ENCODE measurements at places on chromosomes 7 and 10.

DNA sequence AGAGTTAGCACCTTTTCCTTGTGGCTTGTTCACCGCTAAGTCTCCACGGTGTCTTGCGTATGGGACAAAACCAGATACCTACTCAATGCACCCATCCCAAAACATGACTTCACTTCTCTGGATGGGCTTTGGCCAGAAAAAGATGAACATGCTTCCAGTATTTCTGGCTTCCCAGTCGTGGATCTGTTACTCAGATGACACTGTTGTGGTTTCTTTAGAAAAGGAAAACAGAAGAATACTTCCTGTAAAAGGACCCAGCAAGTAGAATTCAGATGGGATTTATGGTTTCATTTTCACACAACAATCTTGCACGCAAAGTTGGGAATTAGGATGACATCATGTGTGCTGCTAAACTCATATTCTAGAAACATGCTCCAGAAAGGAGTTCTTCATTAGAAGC lies 216.7 kb downstream of the ADAM12 start:
- peak; percentile 96 for DNase-seq

- DNase-seq: peak; percentile 65
Observed at GRCh38 chr7:74002474-74003017, 25.4 kb upstream of the ELN start.

DNA sequence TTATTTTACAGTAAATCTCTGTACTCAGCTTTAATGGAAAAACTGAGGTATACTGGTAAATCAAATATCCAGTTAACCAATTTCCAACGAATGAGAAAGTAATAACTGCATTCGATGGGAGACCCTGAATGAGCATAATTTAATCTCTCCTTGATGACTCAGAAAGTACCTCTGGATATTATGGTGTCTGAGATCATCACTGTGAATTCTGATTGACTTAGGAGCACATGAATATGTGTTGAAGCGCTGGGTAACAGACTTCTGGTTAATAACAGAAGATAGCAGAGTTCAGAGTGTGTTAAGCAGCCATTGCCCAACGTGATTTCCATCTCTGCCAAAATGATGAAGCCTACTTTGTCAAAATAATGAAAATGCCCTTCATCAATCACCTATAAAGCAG lies 116.6 kb downstream of the NRP1 start:
- no peak for DNase-seq

DNA sequence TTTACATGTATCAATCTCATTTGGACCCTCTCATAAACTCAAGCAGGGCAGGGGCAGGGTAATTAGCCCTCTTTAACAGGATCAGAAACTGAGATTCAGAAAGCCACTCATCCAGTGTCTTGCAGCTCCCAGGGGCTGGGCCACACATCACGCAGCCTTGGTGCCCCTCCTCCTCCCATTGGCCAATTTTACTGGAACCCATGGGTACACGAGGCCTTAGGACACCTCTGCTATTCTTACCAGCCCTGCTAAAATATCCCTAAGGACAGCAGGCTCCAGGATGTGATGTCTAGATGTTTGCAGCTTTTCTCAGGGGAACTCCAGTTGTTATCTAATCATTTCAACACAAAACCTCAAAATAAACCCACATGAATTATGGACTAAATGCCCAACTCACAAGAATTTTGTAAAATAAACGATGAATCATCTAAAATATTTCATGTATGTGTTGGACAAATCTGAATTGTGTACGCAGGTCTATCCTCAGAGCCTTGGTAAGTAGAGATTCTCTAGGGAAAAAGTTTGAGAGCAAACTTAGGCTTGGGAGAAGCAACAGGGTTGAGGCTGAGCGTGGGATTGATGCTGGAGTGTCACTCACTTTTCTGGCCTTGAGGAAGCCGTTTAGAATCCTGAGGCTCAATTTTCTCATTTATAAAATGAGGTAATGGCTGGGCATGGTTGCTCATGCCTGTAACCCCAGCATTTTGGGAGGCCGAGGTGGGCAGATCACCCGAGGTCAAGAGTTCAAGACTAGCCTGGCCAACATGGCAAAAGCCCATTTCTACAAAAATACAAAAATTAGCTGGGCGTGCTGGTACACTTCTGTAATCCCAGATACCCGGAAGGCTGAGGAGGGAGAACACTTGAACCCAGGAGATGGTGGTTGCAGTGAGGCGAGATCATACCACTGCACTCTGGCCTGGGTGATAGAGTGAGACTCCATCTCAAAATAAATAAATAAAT lies 69.7 kb upstream of the TNS3 start:
- peak; percentile 99 for DNase-seq

DNA sequence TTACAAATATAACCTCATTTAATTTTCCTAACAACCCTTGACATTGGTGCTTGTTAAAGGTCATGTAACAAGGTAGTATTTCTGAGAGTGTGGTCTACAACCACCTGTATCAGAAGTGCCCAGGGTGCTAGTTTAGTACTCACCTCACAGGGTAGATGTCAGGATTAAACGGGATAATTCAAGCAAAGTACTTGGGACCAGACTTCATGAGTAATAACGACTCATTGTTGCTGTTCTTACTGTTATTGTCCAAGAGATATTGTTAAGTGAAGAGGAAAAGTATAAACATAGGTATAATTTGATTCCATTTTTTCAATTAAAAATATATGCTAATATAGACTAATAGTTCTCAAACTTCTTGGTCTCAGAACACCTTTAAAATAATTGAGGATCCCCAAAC lies 179.3 kb downstream of the WNT2 start:
- peak; percentile 20 for DNase-seq

DNA sequence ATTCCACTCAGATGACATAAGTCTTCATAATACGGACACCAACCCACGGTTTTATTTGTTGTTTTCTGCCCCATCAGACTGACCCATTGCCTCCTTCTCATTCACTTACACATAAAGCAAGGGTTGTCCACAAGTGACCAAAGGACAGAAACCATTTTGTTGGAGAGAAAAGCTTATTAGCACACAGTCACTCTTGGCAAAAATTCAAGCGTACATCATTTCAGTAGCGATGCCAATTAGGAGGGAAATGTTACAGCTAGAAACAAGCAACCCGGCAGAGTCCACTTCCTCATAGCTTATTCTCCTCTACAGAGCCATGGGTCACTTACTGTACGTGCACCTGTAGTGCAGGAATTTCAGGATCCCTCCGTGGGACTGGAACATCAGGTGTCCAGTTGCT lies 23.0 kb downstream of the ABLIM1 start:
- DNase-seq: no peak

- DNase-seq: no peak
Observed at GRCh38 chr7:76048668-76048988, 722 bp downstream of the MDH2 start.

DNA sequence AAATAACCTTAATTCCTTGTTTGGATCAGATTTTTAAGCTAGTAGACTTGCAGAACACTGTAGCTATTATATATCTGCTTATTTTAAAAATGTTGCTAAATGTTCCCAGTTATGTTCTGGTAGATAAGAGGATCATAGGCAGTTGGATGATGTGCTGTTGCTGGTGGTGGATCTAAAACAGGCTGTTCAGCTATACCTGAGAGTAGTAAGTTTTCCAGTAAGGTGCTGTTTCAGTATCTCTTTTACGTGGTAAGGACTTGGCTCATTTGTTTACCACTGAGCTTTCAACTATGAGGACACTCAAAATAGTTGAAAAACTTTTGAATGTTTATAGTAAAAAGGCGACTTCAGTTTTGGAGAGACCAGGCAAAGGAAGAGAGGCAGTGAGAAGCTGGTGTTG lies 180.9 kb downstream of the CDK14 start:
- no peak for DNase-seq

- DNase-seq: no peak
Observed at GRCh38 chr7:97200018-97200417, 82.5 kb downstream of the SDHAF3 start.

- no peak for DNase-seq
Observed at GRCh38 chr7:103932389-103932788, 57.1 kb downstream of the RELN start.

DNA sequence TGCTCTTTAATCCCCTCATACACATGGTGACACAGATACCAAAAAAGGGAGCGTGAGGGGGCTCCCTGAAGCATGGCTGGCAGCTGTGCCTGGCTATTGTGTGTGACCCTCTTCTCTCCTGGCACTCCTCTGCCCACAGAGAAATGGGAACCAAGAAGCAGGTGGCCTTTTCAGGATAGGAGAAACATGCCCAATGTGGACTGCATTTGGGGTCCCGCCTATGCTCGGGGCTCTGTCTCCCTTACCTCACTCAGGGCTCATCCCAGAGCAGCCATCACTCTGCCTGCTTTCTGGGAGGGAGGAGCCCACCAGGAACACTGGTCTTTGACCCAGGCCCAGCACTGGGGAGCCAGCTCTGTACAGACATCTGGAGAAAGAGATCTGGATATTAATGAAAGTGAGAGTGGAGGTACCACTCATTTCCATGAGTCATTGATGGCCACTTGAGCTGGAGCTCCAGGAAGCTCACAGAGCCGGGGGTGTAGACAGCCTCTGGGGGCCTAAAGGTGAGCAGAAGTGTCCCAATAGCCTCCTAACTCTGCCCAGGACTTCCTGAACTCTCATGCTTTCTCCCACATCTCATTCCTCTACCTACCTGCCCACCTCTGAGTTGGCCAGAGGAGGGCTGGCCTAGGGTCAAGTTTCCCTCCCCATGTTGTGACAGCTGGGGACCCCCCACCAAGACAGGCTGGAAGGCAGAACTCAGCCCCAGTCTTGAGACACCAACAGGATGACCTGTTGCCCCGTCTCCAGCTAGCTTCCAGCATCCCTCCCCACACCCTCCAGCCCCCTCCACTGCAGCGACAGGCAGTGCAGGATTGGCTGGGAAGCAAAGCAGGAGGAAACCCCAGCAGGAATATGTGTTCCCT lies 42.6 kb downstream of the DRGX start:
- no peak for DNase-seq

- no peak for DNase-seq
Observed at GRCh38 chr10:47055386-47056246, 144.4 kb downstream of the PTPN20 start.

GRCh38 chr10:75826846-75827245 lies 395.4 kb downstream of the LRMDA start:
- DNase-seq: no peak

DNA sequence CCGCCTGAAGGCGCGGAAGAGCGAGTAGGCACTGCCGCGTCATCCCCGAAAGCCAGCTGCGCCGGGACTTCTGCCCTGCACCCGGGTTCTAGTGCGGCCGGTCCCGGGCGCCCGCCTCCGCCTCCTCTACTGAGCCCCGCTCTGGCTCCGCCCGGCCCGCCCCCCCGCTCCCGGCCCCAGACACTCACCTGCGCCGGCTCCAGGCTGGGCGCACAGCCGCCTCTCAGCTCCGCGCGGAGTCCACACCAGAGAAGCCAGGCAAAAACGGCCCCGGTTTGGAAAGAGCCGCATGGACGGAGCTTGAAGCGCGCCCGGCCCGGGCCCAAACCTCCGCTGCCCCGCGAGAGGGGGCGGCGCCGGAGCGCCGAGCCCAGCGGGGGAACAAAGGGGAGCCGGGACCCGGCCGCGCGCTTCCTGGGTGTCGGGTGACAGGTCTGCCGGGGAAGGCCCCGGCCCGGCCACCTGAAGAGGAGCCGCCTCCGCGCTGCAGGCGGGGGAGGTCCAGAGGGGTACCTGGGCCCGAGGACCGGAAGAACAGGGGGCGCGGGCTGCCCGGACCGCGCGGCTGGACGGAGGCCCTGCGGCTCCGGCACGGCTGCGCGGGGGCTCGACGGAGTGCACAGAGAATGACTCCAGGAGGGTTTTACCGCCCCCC lies 168.2 kb downstream of the NRF1 start:
- no peak for DNase-seq

- no peak for DNase-seq
Observed at GRCh38 chr7:71905821-71906220, 506.3 kb downstream of the CALN1 start.

DNA sequence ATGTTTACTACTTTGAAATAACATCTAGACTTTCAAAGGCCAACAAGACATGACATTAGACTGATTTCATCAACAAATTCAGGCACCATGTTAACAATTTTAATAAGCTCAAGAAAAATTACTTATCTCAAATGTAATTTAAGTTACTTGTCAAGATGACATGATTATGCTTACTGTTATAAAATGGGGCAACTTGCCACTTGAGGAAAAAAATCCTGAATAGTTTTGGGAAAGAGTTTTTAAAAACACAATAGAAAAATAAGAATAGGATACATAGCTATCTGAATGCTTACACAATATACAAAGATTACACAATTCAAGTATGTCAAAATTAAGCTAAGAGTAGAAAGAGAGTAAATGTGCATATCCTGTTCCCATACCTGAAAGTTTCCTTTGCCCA lies 85.4 kb downstream of the RNF32 start:
- no peak for DNase-seq

GRCh38 chr7:92667816-92668535 lies 77.8 kb upstream of the FAM133B start:
- DNase-seq: no peak

DNA sequence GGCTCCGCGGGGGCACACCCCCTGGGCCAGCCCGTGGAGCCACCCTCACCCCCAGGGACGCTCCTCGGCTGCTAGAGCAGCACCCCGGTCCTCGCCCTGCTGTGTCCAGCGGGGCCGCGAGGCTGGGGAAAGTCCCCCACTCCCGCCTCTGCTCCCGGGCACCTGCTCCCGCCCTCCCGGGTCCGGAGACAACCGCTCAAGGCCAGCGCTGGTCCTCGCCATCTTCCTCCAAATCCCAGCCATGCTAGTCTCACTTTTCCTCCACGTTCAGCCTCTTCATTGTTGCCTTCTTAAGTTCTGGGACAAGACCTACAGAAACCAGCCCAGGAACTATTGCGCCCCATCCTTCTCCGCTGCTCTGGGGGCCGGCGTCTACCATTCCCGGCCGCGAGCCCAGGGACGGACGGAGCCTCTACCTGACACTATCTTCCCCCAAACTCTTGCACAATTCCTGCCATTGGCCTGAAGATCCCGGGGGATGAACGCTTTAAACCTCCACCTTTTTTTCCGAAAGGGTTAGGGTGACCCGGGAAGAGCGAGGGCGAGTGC lies 4.8 kb upstream of the KCP start:
- no peak for DNase-seq

DNA sequence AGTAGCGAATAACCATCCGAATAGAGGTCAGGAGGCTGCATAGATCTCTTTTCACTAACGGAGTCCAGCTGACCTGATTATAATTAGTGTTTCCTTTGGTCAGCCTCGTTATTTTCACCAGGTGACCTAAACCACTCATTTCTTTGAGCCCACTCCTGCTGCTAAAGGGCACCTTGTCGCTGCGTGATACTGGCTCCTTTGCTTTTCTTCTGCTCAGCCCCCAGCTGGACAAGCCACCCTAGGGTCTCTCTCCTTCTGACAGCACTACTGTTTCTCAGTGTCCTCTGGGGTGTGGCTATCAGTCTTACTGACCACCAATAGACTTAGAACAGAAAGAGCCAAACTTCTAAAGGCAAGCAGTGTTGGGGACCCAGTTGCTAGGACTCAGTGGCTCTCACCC lies 2.7 kb upstream of the IGFBP3 start:
- DNase-seq: no peak

GRCh38 chr10:37789590-37789989 lies 67.8 kb downstream of the ZNF248 start:
- no peak for DNase-seq

DNA sequence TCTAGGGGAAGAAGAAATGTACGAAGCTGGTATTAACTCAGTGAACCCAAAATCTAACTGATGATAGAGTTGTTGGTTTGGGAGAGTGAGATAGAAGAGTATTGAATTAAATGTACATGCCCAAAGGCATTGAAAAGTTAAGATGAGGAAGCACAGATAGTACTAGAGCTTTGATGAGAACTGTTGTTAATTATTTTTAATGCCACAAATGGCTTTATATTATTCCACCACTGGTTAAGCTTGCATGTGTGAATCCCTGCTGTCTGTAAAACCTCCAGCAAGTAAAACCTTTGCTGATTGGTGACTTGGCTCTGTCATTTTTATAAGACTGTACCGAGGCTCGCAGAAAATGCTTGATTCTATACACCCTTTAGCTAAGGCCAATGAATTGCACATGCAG lies 382.7 kb upstream of the LRGUK start:
- DNase-seq: no peak

All from mesenchymal stem cell (in vitro differentiated cells and primary cell).